ENCODE measurements at places on chromosomes 13 and 19.

GRCh38 chr19:604355-604754 lies 14.7 kb downstream of the HCN2 start:
- no peak for DNase-seq

DNA sequence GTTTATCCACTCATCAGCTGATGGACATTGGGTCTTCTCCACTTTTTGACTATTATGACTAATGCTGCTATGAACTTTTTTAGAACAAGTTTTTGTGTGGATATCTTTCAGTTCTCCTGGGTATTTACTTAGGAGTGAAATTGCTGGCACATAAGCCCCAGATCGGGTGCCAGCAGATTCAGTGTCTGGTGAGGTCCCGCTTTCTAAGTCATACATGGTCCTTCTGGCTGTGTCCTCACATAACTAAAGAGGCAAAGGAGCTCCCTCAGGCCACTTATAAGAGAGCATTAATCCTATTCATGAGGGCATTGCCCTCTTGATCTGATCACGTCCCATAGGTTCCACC lies 600 bp upstream of the ZNF226 start:
- no peak for DNase-seq

DNA sequence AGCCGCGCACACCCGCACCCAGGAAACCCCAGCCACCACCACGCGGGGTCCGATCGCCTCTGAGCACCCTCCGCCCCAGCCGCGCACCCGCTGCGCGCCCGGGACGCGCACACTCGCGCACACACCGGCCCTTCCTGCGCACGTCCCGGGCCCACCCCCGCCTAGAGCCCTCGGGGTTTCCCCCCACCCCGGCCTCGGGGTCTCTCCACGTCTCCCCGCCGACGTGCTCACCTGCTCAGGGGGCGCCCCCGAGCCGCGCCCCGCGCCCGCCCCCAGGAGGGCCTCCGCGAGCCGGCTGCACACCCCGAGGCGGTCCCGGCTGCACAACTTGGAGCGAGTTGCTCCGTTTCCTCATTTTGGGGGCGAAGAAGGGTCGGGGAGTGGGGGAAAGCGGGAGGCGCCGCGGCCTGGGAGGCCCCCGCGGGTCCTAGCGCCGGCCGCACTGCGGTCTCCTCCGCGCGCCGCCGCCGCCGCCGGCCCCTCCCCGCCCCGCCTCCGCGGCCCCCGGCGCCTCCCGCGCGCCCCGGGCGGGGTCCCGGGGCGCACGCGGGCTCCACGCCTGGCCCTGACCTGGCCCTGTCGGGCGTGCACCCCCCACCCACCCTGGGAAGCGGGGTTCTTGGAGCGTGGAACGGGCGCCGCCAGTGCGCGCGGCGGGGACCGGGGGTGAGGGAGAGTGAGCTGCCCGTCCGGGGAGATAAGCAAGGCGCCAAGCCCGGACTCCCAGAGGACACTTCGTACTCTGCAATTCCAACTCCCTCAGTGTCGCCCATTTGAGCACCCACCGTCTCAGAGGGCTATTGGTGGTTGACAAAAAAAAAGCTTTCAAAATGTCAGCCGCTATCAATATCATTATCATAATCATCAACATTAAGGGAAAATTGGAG lies at the start of gene MATK:
TSS of gene MATK (minus strand) at position 444 of the 887 bp plus-strand sequence. CDS start 1,246 bp downstream, outside the sequence.
- DNase-seq = no peak

- no peak for DNase-seq
Observed at GRCh38 chr13:51768378-51768921, 35.5 kb downstream of the DHRS12 start.

GRCh38 chr13:31072041-31072440 lies 89.7 kb downstream of the HSPH1 start:
- DNase-seq = no peak

- no peak for DNase-seq
Observed at GRCh38 chr13:101465877-101466276, 13.4 kb downstream of the ITGBL1 start.

- DNase-seq = no peak
Observed at GRCh38 chr13:96481482-96481881, 391.6 kb downstream of the HS6ST3 start.

DNA sequence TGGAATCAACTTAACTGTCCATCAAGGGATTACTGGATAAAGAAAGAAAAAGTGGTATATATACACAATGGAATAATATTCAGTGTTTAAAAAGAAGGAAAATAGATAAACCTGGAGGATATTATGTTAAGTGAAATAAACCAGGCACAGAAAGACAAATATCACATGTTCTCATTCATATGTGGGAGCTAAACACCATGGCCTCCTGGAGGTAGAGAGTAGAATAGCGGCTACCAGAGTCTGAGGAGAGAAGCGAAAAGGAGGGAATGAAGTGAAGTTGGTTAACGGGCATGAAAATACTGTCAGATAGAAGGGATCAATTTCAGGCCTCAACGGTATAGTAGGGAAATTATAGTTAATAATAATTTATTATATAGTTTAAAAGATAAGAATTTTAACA lies 147.5 kb upstream of the OBI1 start:
- DNase-seq = no peak

- peak; percentile 48 for DNase-seq
Observed at GRCh38 chr19:17830567-17831418, 9.5 kb upstream of the INSL3 start.

GRCh38 chr19:52638601-52639000 lies 446 bp upstream of the ZNF83 start:
- no peak for DNase-seq

- DNase-seq = no peak
Observed at GRCh38 chr13:27496536-27497273, 46.3 kb upstream of the MTIF3 start.

DNA sequence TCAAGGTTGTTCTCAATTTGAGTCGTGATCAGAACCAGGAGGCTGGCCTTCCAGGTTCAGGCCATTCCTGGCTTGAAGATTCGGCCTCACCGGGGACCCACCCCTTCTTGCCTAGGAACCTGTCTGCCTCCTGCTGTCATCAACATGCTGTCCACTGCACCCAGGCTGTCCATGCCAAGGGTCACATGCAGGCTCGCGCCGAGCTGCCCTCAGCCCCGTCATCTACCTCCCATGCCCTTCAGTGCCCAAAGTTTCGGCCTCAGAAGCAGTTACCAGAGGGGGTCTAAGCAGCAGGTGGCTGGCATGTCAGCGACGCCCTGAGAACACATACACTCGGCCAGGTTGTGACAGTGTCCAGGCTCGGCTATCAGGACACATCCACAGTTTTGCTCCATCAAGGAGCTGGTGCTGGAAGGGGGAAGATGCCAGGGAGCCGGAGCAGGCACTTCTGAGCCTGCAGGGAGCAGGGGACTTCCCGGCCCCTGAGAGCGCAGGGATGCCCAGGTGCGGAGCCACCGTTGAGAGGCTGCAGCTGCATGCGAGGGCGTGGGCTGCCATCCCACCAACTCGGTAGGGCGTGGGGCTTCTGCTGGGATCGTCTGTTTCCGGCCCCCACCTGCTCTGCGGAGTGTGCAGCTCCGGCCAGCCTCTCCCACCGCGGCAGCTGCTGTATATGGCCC lies 590.9 kb upstream of the SLITRK5 start:
- no peak for DNase-seq

- peak; percentile 40 for DNase-seq
Observed at GRCh38 chr13:30114571-30115256, 192.6 kb downstream of the KATNAL1 start.

- DNase-seq = no peak
Observed at GRCh38 chr13:112725346-112726015, 35.6 kb downstream of the ATP11A start.

DNA sequence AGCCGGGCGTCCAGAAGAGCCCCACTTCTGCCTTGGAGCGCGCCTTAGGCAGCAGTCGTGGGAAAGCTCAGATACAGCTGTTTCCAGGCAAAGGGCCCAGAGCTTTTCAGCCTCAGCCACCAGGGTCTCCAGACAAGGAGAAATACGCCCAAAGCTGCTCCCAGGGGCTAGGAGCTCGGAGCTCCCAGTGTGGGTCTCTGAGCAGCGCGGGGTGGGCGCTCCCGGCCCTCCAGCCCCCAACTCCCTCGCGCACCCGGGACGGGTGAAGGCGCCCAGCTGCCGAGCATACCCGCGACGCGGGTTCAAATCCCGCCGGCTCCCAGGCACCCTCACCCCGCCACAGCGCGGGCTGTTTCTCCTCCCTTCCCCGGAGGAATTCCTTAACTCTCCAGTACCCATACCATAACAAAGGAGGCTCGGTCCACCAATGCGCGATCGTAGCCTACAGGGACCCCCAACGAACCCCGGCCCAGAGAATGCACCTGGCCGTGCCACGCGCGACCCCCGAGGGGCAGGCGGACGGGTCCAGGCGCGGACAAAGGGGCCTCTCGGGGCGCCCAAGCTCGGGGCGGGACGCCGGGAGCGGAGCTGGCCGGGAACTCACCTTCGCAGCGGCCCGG lies 507 bp downstream of the COL4A1 start:
- DNase-seq = no peak
